ENCODE measurements at places on chromosomes 2 and 18.

DNA sequence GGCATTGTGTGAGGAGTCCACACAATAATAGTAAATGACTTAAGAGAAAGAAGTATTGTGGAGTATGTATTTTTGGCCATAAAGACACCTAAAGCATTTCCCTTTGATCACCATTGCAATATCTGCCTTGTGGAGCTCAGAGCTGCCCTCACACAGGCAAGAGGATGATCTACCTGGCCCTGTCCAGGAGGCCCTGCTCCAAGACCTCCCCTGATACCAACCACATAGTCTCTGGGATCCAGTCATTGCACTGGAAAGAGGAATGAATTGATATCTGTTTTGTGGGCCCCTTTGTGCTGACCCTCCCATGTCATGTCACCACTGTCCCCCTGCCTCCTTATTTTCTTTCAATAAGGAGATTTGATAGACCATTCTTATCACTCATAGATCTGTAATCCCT lies 430.6 kb upstream of the TNP1 start:
- DNase-seq = no peak

DNA sequence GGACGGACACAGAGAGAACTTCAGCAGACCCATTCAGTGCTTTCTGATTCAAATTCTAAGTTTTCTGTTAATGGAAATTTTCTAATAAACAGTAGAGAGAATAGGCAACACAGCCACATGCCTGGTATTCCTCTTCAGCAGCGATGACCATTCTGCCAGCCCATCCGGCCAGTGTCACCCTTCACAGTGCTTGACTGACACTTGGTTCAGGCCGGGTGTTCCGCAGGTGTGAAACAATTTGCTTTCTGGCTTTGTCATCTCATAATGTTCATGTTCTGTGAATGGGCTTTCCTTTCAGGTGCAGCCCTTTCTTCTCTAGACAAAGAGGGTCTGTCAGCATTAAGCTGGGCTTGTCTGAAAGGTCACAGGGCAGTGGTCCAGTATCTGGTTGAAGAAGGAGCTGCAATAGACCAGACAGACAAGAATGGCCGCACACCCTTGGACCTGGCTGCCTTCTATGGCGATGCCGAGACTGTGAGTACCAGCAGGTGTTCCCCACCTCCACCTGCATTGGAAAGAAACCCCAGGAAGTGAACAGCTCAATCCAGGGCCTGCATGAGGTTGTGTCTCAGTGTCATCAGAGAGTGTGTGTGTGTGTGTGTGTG lies 67.0 kb downstream of the WDSUB1 start:
- no peak for DNase-seq

DNA sequence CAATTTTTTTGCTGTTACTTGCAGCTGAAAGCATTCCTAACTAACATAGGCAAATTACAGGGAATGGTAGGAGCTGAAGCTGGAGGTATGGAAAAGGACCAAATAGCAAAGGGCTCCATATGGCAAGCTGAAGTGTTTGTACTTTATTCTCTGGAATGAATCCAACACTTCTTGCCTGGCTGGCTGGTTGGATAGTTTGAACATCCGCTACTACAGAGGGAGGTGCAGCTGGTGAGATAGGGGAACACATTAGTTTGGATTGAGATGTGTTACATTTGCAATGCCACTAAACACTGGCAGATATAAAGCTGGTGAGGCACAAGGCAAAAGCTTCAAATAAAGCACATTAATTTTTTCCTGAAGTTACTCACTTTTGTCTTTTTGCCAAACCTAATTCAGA lies 291.5 kb downstream of the SP3 start:
- DNase-seq = no peak

GRCh38 chr18:36572135-36572856 lies 256.5 kb downstream of the TPGS2 start:
- peak; percentile 69 for DNase-seq

DNA sequence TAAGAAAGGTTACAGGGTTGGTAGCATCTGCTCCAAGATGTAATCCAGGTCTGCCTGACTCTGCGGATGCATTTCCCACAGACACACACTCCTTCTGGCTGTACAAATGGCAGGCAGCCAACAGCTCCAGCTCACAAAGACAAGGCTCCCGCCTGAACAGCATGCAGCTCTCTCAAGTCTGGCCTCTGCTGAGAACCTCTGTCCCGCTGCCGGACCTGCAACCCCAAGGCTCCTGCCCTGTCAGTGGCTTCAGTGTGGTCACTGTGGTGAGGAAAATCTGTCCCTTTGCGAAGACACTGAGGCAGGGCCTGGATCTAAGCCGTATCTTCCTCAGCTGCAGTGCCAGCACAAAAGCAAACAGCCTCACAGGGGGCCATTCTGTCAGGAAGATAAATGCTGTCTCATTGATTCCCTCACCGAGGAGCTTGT lies 469.3 kb upstream of the MEX3C start:
- DNase-seq = no peak

GRCh38 chr2:224875841-224876240 lies 159.7 kb upstream of the CCDC195 start:
- no peak for DNase-seq

DNA sequence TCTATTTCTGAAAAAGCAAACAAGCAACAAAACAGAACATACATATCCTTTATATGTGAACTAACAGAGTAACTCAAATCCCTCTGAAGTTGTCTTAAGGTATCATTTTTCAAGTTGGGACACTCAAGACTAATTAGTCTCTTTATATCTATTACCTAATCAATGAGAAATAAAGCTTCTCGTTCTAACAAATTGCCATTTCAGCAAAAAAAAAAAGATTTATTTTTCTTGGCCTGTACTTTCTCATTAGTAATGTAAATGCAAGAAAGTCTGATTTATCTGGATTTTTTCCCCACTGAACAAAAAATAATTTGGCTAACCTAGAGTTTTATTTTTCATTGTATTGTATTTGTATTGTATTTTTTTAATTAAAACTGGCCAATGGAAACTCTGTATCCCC lies 176.1 kb upstream of the NOL4 start:
- DNase-seq = no peak

DNA sequence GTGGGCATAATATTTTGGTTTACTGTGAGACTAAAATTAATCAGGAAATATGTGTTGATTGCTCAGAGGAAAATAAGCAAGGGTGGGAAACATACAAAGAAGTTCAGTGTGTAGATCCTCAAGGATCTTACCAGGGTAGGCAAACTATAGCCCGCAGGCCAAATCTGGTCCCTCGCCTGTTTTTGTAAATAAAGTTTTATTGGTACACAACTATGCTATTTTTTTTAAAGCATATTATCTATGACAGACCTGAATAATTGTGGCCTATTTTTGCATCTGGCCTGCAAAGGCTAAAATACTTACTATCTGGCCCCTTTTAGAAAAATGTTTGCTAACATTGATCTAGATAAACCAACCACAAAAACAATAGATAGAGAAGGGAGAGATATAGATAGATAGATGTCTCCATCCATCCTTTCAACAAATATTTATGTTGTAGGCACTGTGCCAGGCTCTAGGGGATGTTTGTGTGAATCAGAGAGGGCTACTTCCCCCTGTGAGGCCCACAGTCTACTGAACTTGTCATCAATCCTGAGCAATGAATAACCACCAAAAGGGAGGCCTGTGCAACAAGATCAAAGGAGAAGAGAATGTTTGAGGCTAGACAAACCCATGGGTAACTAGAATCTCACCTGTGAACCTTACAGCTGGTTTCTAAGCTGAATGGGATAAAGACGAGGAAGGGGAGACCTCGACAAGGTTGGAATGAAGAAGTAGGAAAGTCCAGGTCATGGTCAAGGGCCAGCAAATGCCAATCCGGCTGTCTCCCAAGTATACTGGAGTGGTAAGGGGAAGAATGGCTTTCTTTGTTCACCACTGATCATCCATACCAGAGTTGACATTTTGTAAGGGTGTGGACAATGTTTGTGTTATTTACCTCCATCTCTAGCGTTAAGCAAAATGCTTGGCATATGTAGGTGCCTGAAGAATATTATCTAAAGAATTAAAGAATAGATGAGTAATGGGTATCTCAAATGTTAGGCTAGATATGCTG lies 23.6 kb downstream of the ALPK2 start:
- no peak for DNase-seq

GRCh38 chr2:191347881-191348280 lies 102.7 kb downstream of the MYO1B start:
- DNase-seq = no peak

- DNase-seq = no peak
Observed at GRCh38 chr2:240925568-240926515, 19.7 kb downstream of the CROCC2 start.

- DNase-seq = no peak
Observed at GRCh38 chr2:67272195-67272594, 124.9 kb upstream of the ETAA1 start.

- no peak for DNase-seq
Observed at GRCh38 chr2:239738159-239738558, 287.0 kb downstream of the NDUFA10 start.

- DNase-seq = peak; percentile 38
Observed at GRCh38 chr18:3148930-3149535, 70.7 kb downstream of the MYOM1 start.

DNA sequence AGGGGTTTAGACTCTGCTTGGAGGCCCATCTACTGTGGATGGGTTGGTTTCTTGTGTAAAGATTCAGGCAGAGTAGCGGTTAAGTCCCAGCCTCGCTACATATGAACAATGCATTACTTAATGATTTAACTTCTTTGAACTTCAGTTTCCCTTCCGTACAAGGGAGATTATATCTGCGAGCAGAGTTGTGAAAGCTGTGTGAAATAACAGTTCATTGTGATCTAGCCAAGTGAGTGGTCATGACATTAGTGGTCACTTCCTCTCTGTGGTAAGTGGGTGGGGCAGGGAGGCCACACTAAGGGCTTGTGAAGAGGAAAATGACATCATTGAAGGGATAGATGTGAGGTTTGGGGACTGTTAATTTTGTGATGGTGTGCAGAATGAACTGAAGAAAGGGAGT lies 14.1 kb upstream of the MEX3C start:
- DNase-seq = no peak

GRCh38 chr2:72833084-72833714 lies 7.4 kb upstream of the EXOC6B start:
- no peak for DNase-seq

GRCh38 chr2:167652401-167652800 lies 595.0 kb downstream of the STK39 start:
- no peak for DNase-seq

DNA sequence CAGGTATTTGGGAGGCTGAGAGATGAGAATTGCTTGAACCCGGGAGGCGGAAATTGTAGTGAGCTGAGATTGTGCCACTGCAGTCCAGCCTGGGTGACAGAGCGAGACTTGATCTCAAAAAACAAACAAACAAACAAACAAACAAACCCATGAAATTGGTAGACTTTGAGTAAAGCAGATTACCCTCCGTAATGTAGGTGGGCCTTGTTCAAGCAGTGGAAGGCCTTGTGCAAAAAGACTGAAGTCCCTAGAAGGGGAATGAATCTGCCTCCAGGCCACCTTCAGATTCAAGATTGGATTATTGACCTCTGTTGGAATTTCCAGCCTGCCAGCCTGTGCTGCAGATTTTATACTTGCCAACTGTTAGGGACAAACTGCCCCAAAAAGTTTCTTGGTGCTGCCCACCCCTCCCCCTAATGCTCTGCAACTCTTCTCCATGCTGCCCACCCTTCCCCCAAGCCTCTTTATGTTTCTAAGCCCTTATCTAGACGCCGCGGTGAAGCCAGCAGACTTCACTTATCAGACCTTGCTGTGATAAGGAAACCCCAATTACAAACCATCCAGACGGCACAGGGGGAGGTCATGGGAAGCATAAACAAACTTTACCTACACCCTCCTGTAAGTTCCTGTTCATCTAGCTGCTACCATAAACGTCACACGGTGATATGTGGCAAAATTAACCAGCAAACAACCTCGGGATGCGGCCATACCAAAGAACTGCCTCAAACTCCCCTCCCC lies 17.0 kb downstream of the CYP27A1 start:
- no peak for DNase-seq

DNA sequence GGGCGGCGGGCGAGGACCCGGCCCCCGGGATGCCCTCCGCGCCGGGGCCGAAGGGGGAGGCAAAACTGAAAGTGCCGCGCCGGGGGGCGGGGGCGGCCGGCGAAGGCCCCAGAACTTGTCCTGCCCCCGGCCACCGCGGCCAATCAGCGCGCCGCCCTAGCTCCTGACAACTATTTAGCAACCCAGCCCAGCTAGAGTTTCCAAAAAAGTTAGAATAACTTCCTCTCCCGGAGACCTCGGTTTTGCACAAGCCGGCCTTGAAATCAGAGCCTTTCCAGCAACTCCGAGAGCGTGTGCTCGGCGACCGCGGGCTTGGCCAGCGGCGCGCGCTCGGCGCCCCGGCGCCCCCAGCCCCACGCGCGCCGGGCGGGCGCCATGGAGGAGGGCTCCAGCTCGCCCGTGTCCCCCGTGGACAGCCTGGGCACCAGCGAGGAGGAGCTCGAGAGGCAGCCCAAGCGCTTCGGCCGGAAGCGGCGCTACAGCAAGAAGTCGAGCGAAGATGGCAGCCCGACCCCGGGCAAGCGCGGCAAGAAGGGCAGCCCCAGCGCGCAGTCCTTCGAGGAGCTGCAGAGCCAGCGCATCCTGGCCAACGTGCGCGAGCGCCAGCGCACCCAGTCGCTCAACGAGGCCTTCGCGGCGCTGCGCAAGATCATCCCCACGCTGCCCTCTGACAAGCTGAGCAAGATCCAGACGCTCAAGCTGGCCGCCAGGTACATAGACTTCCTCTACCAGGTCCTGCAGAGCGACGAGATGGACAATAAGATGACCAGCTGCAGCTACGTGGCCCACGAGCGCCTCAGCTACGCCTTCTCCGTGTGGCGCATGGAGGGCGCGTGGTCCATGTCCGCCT lies at the start of gene TWIST2:
TWIST2 (plus strand) TSS at position 245 of the 850 bp plus-strand sequence; CDS start at position 376, 131 bp downstream.
- no peak for DNase-seq
